ENCODE measurements at places on chromosomes 13 and 19.

DNA sequence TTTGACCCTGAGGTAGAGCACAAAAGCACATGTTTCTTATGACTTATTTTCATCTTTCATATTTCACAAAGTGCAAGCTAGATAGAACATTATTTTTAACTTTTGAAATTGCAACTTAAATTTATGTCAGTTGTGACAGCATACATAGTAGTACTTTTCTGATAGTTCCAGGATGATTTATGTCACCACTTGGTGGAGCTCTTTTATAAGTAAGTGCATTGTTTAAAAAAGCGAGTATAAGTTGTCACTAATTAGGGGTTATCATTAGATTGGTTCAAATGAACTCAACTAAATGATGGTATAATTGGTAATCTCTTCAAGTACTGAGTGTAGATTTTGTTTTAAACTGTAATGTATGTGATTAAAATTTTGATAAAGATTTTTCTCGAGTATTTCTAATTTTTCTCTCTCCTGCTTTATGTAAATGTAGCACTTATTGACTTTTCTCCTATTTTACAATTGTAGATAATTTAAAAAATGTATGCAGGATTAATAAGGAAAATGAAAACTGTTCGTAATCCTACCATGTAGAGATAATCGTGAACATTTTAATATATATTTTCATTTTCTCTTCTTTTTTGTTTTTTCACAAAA lies 31.1 kb downstream of the RB1 start:
- DNase-seq = no peak

- DNase-seq = no peak
Observed at GRCh38 chr13:52348071-52348470, 57.9 kb downstream of the THSD1 start.

DNA sequence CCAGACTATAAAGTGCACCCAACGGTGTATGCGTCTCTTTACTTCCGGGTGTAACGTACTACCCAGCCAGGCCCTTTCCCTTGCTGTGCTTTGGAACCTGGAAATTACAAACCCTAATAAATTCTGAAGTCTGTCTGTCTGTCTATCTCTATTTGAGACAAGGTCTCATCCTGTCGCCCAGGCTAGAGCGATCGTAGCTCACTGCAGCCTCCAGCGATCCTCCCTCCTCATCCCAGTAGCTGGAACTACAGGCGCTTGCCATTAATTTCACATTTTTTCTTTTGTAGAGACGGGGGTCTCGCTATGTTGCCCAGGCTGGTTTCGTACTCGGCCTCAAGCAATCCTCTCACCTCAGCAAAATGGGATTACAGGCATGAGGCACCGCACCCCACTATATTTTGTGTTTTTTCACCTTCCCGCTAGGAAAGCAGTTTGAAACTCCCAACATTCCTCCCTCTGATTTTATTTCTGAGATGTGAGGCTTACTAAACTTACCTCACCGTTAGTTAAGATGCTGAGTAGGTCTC lies 469 bp upstream of the RNF6 start:
- no peak for DNase-seq

GRCh38 chr13:29594303-29594709 lies 1.2 kb downstream of the SLC7A1 start:
- peak; percentile 32 for DNase-seq

DNA sequence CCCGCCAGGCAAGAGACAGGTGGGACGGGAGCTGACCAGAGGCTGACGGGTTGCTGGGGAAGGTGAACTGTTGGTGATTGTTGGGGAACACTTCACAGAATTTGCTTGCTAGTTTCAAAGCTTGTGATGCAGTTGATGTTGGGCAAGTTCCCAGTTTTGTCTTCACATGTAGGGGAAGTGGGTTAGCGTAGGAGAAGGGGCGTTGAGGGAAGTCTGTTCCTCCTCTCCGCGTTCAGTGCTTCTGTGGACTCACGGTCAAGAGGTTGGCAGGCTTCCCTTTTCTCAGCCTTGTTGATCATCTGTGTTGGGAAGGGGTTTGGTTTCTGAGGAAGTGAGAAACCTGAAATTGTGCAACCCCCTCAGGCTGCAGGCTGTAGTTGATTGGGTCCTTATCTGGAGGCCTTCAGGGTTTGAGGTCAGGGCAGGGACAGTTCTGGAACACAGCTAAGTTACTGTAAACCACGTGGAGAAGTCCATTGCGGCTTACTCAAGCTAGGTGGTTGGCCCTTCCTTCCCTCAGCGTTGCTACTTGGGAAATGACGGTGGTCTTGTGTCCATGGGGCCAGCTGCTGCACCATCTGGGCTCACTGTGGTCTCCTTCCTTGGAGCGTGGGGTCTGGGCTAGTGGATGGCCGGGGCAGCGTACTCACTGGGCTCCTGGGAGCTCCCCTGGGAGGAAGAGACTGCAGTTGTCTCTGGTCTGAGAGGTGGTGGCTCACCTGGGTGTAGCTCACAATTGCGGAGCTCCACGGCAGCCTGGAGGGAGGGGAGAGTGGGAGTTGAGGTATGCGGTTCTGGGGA lies 7.5 kb downstream of the RPS9 start:
- no peak for DNase-seq

DNA sequence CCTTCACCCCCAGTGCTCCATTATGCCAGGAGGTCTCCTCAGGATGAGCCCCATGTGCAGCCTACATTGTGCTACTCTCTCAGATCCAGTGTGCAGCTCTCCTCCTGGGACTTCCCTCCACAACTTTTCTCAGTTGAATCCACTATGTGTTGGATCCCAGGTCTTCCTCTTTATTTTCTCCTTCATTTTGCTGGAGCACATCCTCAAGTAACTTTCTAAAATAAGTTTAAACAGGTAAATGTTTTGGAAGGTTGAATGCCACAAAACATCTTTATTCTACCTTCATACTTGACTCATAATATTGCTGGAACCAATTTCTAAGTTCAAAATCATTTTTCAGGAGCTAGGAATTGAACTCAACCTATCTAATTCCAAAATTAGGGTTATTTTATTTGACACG lies 52.1 kb downstream of the C13orf46 start:
- DNase-seq = no peak

GRCh38 chr19:48186541-48186991 lies 16.1 kb downstream of the ZSWIM9 start:
- DNase-seq = no peak

DNA sequence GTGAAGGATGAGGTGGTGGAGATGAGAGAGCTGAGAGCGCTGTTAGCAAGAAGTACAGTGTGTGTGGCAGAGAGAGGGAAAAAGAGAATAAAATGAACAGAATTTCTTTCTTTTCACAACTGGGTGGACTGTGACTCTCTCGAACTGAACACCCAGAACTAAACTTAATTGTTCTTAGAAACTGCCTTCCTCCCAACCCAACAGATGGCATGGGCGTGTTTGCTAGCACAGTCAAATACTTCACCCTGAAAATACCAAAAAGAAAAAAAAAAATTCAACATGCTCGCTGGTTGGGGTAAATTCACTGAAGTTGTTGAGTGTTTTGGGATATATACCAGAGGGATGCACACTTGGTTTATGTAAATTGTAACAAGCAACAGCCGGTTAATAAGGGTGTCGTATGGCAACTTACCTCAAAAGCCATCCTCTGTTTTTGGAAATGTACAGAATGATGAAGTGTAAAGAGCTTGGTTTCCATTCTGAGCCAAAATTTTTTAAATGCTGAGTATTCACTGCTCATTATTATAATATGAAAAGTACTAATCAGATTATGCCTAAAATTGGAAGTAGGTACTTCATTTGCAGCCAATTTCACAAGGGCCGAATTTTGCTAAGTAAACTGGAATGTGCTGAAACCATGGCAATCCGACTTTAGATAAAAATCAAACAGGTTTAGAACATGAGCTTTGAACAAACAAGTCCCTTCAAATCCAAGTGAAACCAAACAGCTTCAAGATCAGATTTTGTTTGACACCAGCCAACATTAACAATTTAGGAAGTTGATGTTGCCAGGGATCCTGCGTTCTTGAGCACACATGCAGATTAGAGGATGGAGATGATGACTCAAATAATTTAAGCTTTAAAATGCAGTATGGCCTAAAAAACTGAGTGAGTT lies 115.8 kb downstream of the ZIC5 start:
- DNase-seq = no peak

DNA sequence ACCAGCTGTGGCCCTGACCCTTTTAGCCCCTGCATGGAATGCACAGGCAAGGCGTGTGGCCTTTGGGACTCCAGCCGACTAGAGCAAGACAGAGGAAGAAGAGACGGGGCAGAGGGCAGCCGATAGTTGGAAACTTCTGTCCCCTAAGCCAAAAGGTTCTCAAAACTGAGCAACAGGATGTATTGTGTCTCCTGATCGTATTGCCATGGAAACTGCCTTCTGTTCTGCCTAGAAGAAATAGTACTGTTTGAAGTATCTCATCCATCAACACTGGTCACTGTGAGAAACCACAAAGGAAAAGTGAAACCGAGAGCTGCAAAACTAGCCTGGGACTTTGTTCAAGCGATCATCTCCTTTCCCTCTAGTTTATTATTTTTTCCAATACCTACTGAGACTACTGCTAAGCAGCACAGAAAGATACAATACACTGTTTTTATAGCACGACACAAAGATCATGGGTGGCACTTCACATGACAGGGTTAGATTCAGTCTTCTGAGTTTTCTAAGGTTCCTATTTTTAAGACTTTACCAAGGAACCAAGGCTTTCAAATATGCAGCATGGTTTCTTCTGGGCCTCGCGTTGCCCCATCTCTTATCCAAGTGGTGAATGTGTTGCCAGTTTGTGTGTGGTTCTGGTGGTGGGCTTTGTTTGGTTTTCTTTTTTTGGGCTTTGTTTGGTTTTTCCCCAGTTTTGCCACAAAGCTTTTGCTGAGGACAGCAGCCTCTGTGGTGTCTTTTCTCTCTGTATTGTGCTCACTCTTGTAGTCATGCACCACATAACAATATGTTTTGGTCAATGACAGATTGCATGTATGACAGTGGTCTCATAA lies 49.3 kb upstream of the GPR183 start:
- DNase-seq = no peak

DNA sequence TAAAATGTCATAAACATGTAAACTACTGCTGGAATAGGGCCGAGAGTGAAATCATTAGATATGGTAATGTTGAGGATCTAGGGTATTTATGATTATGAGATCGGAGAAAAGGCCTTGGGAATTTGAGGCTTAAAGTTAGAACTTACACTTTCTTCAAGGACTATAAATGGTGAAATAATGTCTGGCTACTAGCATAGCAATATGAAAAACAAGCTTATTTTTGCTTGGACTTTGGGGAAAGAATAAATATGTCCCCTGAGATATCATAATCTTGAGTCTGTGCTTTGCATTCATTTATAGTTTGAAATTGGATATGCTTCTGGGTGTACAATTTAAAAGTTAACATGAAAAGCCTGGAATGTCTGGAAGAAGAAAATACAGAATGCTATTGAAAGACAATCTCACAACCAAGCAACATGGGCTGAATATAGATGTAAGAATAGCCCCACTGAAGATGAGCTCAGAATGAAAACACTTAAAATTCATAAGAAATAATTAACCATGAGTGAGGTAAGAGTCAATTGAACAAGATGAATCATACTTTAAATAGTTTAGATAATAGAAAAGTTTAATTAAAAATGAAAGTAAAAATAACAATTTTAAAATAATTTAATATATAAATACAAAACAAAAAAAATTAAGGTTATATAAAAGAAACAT lies 1555.4 kb upstream of the MIR17HG start:
- DNase-seq = no peak

GRCh38 chr19:50779504-50780457 lies 9.5 kb downstream of the GPR32 start:
- no peak for DNase-seq

DNA sequence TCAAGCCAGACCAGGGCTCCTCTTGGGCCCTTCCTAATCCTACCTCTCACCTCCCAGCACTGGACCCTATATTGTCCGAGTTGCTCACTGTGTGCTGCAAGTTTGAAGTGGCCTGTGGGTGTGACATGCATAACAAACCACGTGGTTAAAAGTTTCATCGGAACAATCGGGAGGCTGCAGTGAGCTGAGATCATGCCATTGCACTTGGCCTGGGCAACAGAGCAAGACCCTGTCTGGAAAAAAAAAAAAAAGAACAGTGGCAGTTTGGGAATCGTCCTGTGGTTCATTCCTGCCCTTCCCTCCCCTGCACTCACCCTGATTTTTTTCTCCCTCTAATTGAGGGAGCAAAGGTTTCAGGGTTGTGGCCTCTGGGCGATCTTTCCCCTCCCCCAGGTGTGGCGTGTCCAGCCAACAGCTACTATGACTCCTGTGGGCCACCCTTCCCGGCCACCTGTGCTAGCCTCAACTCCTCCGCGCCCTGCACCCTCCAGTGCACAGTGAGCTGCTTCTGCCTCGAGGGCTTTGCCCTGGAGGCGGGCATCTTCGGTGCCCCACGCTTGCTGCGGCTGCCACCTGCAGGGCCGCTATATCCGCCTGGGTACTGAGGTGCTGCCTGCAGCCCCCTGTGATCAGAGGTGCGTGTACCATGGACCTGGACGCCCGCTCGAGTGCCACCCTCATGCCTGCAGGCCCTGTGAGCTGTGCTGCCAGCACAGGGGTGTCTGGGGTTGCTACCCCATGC lies 16.3 kb upstream of the FXYD3 start:
- DNase-seq = no peak
